ENCODE measurements at places on chromosomes 2 and 18.
A peak's percentile ranks its signal among the peaks of the same experiment; 100 is the strongest.

DNA sequence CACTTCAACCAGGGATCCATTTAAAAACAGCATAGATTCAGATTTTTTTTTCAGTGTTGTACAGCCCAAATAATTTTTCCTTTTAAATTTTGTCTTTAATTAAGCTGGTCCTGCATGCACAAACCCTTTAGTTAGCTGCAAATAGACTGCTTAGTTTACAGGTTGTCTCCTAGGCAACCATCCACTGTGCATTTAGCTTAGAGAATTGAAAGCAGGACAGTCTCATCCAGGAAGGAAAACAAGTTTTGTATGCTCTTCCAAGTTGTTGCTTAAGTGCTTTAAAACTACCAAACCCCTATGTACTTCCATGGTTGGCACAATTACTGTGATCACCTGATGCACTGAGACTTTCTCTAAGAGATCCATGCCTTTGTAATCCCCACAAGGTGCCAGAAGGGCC is at the start of gene MAP3K19:
Gene MAP3K19, minus strand, starts transcription at position 148 of the 400 bp plus-strand sequence. CDS start 22,800 bp downstream, outside the sequence.
- peak; percentile 43 for DNase-seq

DNA sequence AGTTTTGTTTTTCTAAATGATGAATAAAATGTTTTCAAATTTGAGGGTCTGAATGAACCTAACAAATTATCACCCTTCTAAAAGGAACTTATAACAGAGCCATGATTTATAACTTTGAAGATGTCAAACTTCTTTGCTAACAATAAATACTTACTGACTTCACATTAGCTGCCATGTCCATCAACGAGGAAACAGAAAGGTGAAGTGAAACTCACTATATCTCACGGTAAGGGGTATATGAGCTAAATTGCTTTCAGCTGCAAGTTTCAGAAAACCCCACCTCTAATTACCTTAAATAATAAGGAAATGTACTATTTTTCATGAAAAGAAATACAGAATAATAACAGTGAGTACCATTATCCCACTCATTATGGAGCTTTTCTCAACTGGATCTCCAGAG is 350.8 kb upstream of the NT5C1B start:
- no peak for DNase-seq

GRCh38 chr2:216768908-216769411 is 73.6 kb upstream of the IGFBP5 start:
- no peak for DNase-seq

- no peak for DNase-seq
Measured at GRCh38 chr2:221001381-221001801, 570.7 kb downstream of the EPHA4 start.

DNA sequence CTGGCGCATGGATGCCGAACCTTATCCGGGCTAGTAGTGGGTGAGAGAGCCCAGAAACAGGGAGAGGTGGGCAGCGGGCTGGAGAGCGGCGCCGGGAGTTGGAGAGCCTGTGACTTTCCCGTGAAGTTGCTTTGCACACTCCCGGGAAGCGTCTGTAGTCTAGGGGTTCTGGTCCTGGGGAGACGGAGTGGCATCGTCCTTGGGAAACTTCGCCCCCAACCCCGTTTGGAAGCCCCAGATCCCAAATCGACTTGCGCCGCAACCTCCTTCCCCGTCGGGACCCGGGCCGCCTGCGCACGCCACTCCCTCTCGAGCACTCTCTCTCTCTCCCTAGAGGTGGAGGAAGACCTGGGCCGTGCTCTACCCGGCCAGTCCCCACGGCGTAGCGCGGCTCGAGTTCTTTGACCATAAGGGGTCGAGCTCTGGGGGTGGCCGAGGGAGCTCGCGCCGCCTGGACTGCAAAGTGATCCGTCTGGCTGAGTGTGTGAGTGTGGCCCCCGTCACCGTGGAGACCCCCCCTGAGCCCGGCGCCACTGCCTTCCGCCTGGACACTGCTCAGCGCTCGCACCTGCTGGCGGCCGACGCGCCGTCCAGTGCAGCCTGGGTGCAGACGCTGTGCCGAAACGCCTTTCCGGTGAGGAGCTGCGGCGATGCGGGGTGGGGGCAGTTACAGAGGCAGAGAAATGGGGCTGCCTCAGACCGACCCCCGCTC is 456 bp downstream of the DOK1 start:
- DNase-seq = peak; percentile 84

DNA sequence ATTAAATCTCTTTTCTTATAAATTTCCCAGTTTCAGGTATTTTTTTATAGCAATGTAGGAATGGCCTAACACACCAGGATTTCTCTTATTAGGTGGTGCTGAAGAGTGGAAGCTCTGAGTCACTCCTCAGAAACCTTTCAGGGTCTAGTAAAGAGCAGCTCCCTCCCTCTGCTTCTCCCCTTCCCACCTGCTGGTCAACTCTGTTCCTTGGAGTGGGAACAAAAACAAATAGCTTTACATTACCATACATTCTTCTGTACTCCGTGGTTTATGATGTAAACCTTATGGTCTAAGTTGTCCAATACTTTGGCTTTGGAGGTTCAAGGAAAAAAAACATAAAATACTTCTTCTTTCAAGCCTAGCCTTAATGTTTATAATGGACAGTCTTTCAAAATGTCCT is 2.7 kb upstream of the IL1R1 start:
- DNase-seq = no peak

DNA sequence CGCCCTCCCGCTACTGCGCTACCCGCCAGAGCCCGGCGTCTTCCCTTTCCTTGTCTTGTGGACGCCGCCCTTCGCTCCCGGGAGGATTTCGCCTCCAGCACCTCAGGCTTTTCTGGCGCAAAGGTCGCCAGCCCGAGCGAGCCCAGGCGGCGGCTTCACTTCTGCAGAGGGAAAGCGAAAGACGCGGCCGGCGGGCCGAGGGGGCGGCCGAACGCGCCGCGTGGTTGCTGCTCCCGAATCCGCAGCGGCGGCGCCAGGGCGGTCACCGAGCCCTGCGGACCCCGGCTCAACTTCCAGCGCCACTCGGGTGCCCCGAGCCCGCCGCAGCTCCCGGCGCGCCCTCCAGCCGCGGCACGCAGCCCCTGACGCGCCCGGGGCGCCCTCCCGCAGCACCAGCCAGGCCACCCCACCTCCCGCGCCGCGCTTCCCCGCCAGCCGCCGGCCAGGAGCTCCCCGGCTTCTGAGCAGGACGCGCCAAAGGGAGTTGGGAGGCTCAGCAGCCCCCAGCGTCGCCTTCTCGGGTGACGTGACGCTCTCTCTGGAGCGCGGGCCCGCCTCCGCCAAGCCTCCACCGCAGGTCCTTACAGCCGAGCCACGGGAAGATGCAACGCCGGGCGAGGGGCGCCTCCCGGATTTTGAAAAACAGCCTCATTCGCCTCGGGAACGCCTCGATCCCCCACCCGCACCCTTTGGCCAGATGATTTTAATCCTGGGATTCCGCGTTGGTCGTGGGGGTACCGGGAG is 84.9 kb upstream of the EPB41L3 start:
- no peak for DNase-seq

- no peak for DNase-seq
Measured at GRCh38 chr2:158112992-158113391, 11.3 kb downstream of the UPP2 start.

- no peak for DNase-seq
Measured at GRCh38 chr18:55290898-55291297, 297.1 kb downstream of the TCF4 start.

- DNase-seq = no peak
Measured at GRCh38 chr18:32308493-32309120, 118.8 kb downstream of the MEP1B start.

- no peak for DNase-seq
Measured at GRCh38 chr2:156003780-156004179, 328.7 kb downstream of the NR4A2 start.

DNA sequence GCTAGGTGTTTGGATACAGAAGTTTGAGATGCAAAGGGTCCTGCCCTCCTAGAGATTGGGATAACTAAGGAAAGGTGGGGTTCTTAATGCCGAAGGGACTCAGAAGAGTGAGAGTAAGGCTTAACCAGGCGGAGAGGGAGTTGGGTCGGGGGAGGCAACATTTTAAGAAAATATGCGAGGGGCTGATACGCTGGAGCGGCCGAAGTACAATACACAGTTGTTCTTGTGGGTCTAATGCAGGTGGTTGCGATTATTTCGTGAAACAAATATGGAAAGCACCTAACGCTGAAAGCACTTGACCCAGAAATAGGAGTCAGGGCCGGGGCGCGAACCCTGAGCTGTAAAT is 344 bp upstream of the MRPL33 start:
- DNase-seq = no peak

GRCh38 chr2:69422198-69422597 is 15.0 kb downstream of the NFU1 start:
- no peak for DNase-seq

DNA sequence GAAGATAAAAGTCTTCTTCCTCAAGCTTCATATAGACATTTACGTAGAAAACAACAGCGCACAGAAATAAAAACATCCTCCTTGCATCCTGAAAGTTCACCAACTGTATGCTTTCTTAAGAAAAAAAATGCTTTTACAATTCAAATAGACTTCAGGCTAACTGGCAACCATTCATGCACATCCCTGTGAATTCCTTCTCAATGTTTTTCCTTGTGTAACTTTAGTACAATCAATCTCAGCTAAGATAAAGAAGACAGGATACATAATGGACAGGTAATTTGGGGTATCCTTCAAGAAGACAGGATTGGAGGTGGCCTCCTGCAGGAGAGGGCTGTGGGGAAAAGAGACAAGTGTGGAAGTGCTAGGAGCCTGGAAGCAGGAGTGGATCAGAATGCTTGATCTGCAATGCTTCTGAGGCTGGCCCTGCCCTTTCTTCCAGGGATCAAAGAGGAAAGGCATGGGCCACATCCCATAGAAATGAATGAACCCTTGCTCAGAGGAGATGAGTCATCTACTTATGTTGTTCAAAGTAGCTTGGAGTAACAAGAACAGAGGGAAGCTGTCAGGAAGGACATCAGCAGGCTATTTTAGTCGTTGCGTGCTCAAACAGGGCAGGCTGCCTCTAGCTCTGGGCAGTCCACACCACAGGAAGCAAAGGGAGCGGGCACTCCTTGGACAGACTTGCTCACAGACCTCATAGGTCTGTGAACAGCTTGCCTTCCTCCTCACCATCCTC is 126.6 kb downstream of the TMEM131 start:
- no peak for DNase-seq

DNA sequence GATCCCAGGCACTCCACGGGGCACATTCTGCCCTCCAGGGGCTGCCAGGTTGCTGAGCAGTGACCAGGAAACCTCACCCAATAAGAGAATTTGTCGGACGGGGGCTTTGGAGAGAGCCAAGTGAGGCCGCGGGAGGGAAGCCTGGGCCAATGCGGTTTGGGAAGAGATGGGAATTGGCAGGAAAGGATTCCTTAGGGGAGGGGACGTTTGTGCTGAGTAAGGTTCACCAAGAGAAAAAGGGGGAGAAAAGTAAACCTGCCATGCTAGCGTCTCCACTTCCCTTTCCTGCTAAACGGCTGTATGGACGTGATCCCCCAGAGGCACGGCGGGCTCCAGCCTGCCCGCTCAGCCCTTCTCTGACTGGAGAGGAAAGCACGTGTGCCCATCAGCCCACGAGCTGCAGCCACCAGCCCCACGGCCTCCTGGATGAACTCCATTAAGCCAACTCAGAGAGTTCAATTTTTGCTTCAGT is 194.4 kb upstream of the ID2 start:
- no peak for DNase-seq

- no peak for DNase-seq
Measured at GRCh38 chr2:230891064-230891463, 26.3 kb downstream of the ITM2C start.

DNA sequence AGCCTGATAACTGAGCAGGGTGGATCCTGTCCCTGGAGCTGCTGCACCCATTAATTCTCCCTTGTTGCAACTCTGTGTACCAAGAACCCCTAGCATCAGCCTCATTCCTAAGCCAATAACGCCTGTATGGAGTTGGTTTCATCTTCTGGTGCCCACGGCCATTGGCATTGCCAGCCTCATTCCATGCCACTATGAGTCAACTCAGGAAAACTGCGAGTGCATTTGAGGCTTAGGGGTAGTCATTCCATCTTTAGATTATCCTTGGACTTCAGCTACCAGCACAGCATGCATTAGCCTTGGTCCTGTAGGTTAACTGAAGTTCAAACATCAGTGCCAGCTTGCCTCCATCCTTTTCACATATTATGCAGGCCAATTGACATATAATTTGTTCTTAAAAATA is 1.4 kb upstream of the TRIM54 start:
- no peak for DNase-seq

DNA sequence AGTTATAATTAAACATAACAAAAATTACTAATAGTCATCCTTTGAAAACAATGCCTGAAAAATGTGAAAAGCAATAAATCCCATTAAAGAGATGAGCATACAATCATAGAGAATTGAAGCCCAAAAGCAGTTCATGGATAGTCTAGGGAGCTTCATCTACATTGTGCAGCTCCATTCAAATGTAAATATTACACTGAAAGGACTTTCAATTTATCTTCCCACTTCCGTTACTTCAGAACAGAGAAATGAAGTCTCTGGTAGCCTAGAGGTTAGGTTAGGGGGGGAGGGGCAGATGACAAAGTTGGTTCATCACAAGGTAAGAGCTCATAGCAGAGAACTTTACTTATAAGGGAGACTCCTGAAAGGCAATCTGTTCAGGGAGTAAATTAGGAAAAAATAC is 126.6 kb upstream of the RGPD4 start:
- no peak for DNase-seq

DNA sequence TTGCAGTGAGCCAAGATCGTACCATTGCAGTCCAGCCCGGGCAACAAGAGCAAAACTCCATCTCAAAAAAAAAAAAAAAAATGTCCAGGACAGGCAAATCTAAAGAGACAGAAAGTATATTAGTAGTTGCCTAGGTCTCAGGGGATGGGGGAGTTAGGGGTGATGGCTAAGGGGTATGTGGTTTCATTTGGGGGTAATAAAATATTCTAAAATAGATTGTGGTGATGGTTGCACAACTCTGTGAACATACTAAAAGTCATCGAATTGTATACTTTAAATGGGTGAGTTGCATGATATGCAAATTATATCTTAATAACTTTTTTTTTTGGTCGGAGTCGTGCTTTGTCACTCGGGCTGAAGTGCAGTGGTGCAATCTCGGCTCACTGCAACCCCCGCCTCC is 34.2 kb upstream of the ACTR2 start:
- no peak for DNase-seq

DNA sequence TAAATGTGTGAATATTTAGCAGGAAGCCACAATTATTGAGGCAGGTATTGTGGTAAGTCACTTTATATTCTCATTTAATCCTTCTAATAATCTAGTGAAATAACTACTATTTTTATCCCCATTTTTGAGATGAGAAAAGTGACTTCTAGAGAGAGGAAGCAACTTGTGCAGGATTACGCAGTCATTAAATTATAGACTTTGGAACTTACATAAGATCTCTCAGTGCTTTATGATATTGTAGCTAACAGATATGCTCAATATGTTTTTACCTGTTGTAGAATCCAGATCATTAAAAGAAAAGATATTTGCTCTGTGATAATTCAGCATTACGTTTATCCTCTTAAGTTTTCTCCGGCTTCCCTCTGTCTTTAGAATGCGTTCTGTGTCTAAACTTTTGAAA is 50.5 kb downstream of the MBD5 start:
- DNase-seq = no peak
